ENCODE measurements at places on chromosomes 5 and 9.
A peak's percentile ranks its signal among the peaks of the same experiment; 100 is the strongest.

GRCh38 chr9:35341585-35341984, 148.3 kb upstream of the RUSC2 start:
- no peak for DNase-seq

- no peak for DNase-seq
These were observed at the start of gene HAND1 for GRCh38 chr5:154478224-154478565. TSS of gene HAND1 (minus strand) at chr5:154478227. CDS start at chr5:154478008, 219 bp downstream.

DNA sequence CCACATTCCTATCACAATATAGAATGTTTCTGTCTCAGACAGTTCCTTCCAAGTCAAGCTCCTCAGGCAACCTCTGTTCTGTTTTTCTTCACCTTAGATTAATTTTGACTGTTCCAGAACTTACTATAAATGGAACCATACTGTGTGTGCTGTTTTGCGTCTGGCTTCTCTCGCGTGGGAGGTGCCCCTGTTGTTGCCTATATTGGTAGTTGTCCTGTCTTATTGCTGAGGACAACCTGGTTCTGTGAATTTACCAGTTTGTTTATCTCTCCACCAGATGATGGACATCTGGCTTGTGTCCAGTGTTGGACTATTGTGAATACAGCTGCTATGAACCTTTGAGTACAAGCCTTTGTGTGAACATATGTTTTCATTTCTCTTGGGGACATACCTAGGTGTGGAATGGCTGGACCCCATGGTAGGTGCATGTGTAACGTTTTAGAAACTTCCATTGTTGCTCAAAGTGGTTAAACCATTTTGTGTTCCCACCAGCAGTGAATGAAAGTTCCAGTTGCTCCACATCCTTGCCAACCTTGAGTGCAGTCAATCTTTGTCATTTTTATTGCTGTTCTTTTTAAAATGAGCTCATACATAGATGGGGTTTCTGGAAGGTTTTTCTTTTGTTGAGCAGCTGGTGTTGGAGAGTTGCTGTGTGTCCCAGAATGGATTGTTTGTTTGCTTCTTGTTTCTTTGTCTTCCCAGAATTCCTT, 18.1 kb downstream of the HMCN2 start:
- no peak for DNase-seq

- DNase-seq = no peak
These were observed 81.0 kb upstream of the EQTN start for GRCh38 chr9:27377811-27378456.

GRCh38 chr9:34958411-34958982, 412 bp downstream of the PHF24 start:
- no peak for DNase-seq

DNA sequence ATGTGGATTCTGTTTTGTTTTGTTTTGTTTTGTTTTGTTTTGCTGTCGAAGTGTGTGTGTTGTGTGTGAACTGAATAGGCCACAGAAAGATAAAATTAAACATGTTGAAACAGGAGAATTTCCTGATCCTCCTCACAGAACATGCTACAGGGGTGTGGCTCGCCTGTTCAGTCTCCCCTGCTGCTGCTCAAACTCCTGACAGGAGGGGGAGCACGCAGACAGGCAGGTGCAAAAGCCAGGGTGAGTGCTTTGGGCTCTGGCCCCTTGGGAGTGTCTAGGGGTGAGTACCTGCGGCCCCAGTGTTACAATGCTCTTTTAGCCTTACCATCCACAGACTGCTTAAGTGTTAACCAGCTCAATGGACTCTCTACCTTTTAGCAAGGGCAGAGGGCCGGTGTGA, 473.5 kb downstream of the MAT2B start:
- DNase-seq = no peak

- no peak for DNase-seq
These were observed 33.6 kb upstream of the TRIM32 start for GRCh38 chr9:116653348-116654058.

- no peak for DNase-seq
These were observed 7.7 kb downstream of the HNRNPK start for GRCh38 chr9:83972286-83972685.

DNA sequence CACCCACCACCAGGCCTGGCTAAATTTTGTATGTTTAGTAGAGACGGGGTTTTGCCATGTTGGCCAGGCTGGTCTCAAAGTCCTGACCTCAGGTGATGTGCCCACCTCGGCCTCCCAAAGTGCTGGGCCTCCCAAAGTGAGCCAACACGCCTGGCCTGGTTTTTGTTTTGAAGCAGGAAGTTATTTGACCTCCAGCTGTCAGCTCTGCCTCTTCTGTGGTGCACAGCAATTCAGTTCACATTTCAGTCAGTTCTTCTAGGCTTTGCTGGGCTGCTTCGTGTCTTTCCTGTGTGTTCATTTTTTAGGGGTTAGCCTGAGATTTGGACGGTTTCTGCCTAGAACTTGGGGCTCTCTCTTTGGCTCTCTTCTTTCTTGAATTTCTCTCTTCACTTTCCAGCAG, 8.9 kb downstream of the LCN1 start:
- DNase-seq = no peak

GRCh38 chr5:64682608-64683007, 7.7 kb upstream of the SHISAL2B start:
- no peak for DNase-seq

- peak; percentile 87 for DNase-seq
These were observed 3.0 kb downstream of the GRK6 start for GRCh38 chr5:177429248-177430040.

DNA sequence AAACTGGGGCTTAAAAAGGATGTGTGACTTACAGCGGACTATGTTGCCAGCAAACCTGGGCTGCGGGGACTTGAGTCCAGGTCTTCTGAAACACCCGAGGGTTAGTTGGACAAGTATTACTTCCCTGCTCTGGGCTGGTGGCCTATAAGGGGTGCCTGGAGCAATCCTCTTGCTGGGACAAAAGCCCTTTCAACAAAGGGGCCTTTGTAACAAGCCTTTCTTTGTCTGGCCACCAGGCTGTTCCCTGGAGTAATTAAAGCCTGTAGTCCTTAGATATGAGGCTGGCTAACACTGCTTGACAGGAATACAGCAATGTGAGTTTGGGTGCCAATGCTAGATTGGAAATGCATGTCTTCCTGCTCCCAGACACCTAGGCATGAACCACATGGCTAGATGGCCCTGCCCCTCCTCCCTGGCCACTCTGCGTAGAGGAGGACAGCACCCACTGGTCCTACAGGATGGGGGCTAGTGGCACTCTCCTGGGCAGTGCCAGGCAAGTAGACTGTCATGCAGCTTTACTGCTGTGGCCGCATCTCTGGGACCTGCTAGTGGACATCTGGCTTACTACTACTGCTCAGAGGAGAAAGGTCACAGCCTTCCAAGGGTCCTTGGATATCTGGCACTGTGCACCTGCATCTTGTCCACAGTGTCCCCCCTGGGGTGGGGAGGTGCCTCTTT, 343.1 kb downstream of the ZSWIM6 start:
- no peak for DNase-seq

DNA sequence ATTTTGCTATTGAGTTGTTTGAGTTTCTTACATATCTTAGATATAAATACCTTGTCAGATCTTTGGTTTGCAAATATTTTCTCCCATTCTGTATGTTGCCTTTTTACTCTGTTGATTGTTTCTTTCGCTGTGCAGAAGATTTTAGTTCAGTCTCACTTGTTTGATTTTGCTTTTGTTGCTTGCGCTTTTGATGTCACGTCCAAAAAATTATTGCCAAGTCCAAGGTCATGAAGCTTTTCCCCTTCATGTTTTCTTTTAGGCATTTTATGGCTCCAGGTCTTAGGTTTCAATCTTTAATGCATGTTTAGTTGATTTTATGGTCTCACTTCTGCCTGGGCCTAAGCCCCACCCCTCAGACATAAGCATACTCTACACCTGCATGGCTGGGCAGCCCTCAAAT, 131.5 kb upstream of the TNC start:
- no peak for DNase-seq

DNA sequence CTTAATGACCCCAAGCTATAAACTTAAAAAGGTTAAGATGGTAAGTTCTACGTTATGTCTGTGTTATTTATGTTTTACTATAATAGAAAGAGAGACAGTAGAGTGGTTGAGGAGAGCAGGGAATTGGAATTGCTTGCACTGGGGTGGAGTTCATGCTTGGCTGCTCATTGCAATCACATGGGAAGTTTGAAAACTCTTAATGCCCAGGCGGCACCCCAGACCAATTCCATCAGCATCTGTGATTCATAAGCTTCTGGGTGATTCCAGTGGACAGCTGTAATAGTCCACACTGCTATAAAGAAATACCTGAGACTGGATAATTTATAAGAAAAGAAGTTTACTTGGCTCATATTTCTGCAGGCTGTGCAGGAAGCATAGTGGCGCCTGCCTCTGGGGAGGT, 323.9 kb upstream of the MSX2 start:
- no peak for DNase-seq

- no peak for DNase-seq
These were observed 9.0 kb downstream of the VAV2 start for GRCh38 chr9:133982971-133983720.

All from T-cell (primary cell).